Naive thymus-derived CD8-positive, alpha-beta T cell (primary cell): ENCODE measurements at places on chromosomes 1 and 21. TPM values are rescaled to one million over a fixed set of nuclear protein-coding genes. Genes with fewer than 3 reads are reported as not detected.

RYR2 gene
- not detected for polyA plus RNA-seq

WDR26 gene
- polyA plus RNA-seq = 2.7 TPM

ANGPTL7 gene
- not detected for polyA plus RNA-seq

TFF2 gene
- polyA plus RNA-seq = not detected

MPZ gene
- not detected for polyA plus RNA-seq

PPIAL4G gene
- polyA plus RNA-seq = 0.08 TPM

TOR3A gene
- polyA plus RNA-seq = 29.4 TPM

DOP1B gene
- polyA plus RNA-seq = 8.4 TPM

SLC45A3 gene
- not detected for polyA plus RNA-seq

ANKRD35 gene
- 0.42 TPM for polyA plus RNA-seq

TDRD10 gene
- polyA plus RNA-seq = not detected

TSSK3 gene
- 2.0 TPM for polyA plus RNA-seq

OLIG2 gene
- not detected for polyA plus RNA-seq

LCE4A gene
- polyA plus RNA-seq = not detected

NPR1 gene
- polyA plus RNA-seq = not detected

KIF21B gene
- polyA plus RNA-seq = 2.2 TPM
